ENCODE measurements at places on chromosomes 6 and 20. TPM values are rescaled to one million over a fixed set of nuclear protein-coding genes. Genes with fewer than 3 reads are reported as not detected.

Gene FOXC1
- total RNA-seq: 16.5 TPM

Gene PBOV1
- total RNA-seq: not detected

Gene HLA-DOB
- total RNA-seq: 0.97 TPM

Gene PAX1
- not detected for total RNA-seq

Gene BTN1A1
- total RNA-seq: not detected

- H3K36me3 ChIP-seq: no peaks in the 10 kb centered on the region
- H3K27me3 ChIP-seq: no peaks in the 10 kb centered on the region
- H3K4me1 ChIP-seq: no peaks in the 10 kb centered on the region
Observed at GRCh38 chr6:123966618-123967017, 163.0 kb downstream of the NKAIN2 start.

DNA sequence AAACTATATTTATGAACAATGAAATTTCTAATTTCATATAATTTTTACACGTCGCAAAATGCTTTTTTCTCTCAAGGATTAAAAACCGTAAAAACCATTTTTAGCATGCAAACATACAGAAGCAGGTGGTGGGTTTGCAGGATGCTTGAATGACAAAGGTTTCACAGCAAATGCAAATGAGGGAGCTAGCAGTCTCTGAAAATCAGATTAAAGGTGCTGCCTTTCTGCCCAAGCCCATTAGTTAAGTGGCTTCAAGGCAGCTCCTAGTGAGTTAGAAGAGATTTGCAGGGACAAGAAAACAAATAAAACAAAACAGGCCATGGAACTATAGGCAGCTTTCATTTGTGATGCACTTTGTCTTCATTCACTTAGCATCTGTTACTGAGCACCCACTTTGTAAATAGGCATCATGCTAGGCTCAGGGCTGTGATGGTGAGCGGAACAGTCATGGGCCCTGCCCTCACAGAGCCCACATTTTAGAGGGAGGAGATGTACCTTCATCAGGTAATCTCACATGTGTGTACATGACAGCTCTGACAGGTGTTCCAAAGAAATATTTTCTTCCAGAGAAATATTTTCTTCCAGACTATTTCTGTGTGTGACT is 29.5 kb downstream of the NAPB start:
- H3K4me3 ChIP-seq: no peak overlapping the region
- H3K36me3 ChIP-seq: no peaks in the 10 kb centered on the region
- no peak overlapping the region for H3K27ac ChIP-seq
- no peaks in the 10 kb centered on the region for H3K27me3 ChIP-seq
- no peaks in the 10 kb centered on the region for H3K4me1 ChIP-seq
- DNase-seq: no peak

DNA sequence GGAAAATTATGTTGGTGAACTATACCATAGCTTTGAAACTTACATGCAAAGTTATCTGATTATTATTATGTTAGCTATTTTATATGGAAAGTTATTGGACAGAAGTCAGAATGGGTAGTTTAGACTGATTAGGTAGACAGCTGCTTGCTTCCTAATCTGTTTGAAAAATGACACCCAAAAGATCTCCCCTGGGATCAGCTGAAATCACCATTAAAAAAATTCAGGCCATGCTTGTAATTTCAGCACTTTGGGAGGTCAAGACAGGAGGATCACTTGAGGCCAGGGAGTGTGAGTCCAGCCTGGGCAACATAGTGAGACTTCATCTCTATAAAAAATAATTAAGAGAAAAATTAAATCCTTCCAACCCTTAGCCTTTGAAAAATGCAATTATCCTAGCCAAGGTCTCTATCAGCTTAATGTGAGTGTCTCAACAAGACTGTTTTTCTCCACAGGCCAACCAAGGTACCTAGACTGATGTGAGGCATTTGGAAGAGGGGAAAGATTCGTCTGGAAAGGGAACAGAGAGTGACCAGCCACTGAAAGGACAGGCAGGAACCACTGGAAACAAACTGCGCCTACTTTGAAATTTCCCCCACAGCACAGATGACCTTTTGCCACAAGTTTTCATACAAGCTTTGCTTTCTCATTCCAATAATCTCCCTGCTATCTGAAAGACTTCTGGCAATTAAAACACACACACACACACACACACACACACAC is 232.3 kb downstream of the GMPR start:
- H3K36me3 ChIP-seq: no peaks in the 10 kb centered on the region
- DNase-seq: no peak
- no peaks in the 10 kb centered on the region for H3K27me3 ChIP-seq
- no peak overlapping the region for H3K4me3 ChIP-seq
- no peaks in the 10 kb centered on the region for H3K4me1 ChIP-seq

DNA sequence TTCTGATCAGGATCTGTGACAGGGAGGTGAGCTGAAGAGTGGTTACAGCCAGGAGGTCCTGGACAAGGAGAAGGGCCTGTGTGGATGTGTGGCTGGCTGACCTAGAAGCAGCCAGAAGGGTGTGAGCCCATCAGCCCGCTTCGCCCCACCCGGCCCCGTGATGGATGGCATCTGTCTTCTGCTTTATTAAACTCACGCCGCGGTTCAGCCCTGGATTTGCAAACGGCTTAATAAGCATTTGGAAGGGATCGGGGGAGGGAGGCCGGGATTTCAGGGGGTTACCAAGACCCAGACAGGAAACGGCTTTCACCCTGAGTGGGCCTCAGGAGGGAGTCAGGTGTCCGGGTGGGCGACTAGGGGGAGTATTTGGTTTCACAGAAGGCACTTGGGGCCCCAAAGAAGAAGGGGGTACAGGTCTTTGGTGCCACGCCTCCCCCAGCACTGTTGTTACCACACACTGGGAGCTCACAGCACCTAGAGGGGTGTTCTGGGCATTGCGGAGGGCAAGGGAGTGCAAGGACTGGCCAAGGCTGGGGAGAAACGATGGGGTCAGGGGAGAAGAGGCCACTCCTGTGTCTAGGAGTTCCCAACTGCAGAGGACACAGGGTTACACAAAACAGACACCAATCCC is 53.8 kb upstream of the FOXP4 start:
- H3K4me3 ChIP-seq: no peak overlapping the region
- peaks cover 69% of the 10 kb centered on the region for H3K27me3 ChIP-seq

DNA sequence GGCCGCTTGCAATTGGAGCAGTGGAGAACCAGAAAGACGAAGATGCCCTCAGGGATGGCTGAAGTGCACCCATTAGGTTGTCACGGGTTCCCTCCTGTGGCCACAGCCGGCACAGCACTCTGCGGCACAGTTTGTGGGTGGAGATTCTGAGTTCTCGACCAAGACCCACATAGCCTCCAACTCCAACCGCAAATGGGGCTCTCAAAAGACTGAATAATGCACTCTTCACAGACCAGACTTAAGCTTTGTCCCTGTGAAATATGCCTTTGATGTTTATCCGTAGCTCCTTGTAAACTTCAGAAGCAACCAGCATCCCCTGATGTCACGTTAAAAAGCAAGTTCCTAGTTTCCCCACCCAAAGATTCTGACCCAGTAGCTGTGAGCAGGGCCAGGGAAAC is 934 bp upstream of the CST9 start:
- H3K4me3 ChIP-seq: no peak overlapping the region
- no peaks in the 10 kb centered on the region for H3K4me1 ChIP-seq
- H3K27me3 ChIP-seq: no peaks in the 10 kb centered on the region
- peak; percentile 56 for DNase-seq
- H3K27ac ChIP-seq: no peak overlapping the region

DNA sequence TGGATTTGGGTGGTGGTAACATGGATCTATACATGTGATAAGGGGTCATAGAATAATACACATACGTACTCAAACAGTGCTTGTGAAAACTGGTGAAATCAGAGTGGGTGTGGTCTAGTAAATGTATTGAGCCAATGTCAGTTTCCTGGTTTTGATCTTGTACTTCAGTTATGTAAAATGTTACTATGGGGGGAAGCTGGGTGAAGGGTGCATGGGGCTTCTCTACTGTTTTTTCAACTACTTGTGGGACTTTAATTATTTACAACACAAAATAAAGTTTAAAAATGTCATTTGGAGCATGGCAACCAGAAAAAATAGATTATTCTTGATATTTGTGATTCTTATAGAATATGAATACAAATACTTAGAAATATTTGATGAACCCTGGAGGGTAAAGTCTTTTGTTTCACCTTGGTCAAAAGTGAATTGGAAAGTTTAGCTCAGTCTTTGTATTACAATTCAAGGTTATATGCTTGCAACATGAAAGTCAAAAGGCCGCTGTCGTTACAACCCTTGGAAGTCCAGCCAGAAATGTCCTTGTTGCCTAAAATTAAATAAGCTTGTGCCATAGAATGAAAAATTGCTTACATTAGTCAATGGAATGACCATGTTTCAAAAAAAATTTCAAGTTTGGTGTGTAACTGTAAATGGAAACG is 74.1 kb downstream of the TXNDC5 start:
- no peaks in the 10 kb centered on the region for H3K36me3 ChIP-seq
- H3K4me3 ChIP-seq: no peak overlapping the region
- H3K27ac ChIP-seq: no peak overlapping the region
- DNase-seq: no peak

- peak; percentile 96 for DNase-seq
- peaks cover 71% of the 10 kb centered on the region for H3K4me1 ChIP-seq
- H3K27ac ChIP-seq: peak overlapping the region; percentile 18
Observed at GRCh38 chr20:31566658-31567379, 38.3 kb upstream of the ID1 start.

- H3K4me1 ChIP-seq: peaks cover 10% of the 10 kb centered on the region
- H3K27ac ChIP-seq: peak overlapping the region; percentile 97
- H3K36me3 ChIP-seq: peaks cover 68% of the 10 kb centered on the region
- peak; percentile 76 for DNase-seq
- peak overlapping the region; percentile 85 for H3K4me3 ChIP-seq
Observed at GRCh38 chr6:158818581-158819212, 471 bp downstream of the EZR start.

DNA sequence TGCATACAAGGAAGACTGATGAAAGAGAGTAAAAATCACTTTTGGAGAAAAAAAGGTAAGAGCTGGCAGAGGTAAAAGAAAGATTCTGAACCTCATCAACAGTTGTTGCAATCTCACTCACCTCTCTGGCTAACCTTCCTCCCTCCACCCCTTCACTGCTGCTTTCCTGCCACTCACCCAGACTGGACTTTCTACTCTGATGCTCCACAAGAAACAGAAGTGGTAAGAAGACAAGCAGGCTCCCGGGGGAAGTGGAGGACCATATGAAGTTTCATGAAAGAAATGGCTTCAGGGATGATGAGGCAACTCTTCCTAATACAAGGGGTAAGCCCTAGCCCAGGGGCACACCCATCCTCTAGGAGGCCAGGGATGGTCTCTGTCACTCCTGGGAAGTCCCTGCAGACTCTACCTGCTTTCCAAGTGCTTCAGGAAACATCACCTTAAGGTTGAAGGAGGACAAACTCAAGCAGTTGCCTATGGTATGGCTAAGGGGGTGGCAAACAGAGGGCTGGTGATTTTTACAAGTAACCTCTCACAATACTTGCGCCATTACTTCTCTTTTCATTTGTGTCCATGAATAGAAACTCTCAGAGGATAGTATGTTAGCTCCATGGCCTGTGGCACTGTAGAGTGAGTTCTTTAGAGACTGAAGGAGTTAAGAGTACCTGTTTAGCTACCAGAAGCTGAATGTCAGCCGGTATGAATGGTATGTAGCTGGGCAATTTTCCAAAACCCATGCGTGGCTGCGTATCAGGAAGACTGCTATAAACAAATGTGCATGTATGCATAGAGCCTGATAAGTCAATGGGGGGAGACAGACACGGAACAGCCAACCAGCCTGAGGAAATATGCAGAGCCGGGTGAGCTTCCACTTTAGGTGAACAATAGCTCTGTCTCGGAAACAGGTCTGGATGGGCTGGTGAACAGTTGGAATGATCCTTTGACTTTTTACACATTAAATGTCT is 112.0 kb downstream of the BACH2 start:
- H3K27ac ChIP-seq: peak overlapping the region; percentile 83
- H3K4me1 ChIP-seq: peaks cover 32% of the 10 kb centered on the region
- peak overlapping the region; percentile 39 for H3K4me3 ChIP-seq
- H3K36me3 ChIP-seq: no peaks in the 10 kb centered on the region
- peak; percentile 77 for DNase-seq

GRCh38 chr20:51036827-51037531 is 14.1 kb upstream of the KCNG1 start:
- H3K4me3 ChIP-seq: no peak overlapping the region
- peaks cover 15% of the 10 kb centered on the region for H3K4me1 ChIP-seq
- H3K27me3 ChIP-seq: peaks cover 3% of the 10 kb centered on the region
- DNase-seq: no peak
- peaks cover 19% of the 10 kb centered on the region for H3K36me3 ChIP-seq
- H3K27ac ChIP-seq: peak overlapping the region; percentile 24

GRCh38 chr6:67361264-67361663 is 1273.8 kb upstream of the ADGRB3 start:
- no peak overlapping the region for H3K4me3 ChIP-seq
- H3K36me3 ChIP-seq: no peaks in the 10 kb centered on the region
- no peak for DNase-seq
- no peaks in the 10 kb centered on the region for H3K4me1 ChIP-seq
- H3K27ac ChIP-seq: no peak overlapping the region
- H3K27me3 ChIP-seq: no peaks in the 10 kb centered on the region

- DNase-seq: no peak
- peaks cover 17% of the 10 kb centered on the region for H3K36me3 ChIP-seq
- H3K4me3 ChIP-seq: peak overlapping the region; percentile 27
- H3K27me3 ChIP-seq: no peaks in the 10 kb centered on the region
- H3K4me1 ChIP-seq: peaks cover 53% of the 10 kb centered on the region
- H3K27ac ChIP-seq: peak overlapping the region; percentile 88
Observed at GRCh38 chr6:30763155-30763617, 18.8 kb upstream of the IER3 start.
